H54 (cell line): ENCODE measurements at places on chromosomes 5 and 9.

GRCh38 chr9:87359264-87359663, 138.4 kb upstream of the DAPK1 start:
- no peak for DNase-seq

DNA sequence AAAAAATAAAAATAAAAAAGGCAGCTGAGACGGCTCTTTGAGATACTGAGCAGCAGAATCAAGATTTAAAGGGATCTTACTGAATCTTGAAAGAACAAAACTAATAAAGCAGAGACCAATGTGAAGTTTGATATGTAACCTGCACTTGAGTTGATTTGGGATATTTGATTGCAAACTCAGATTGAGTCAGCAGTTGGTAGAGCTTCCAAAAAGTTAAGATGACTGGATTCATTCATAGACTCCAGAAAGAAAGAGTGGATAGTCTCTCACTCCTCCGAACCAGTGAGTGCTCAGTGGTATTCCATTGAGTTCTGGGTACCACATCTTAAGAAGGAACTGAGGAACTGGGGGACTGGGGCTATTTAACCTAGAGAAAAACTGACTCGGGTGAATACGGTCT, 52.7 kb upstream of the TESK1 start:
- no peak for DNase-seq

DNA sequence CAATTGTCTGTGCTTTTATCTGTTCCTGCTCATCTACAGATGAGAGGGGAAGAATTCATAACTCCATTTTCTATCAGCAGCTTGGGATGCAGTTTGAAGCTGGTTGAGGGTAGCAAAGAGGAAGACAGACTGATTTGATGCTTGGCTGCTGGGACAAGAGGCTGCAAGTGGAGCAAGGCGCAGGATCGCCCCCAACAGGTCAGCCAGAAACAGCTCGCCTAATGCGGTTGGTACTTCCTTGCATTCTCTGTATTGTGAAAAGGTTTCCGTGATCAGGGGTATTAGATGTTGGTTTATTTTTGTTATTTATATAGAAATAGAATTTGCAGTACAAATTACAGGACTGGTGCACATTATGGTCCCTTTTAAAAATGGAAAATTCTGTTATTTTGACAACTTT, 40.6 kb downstream of the ZNF883 start:
- peak; percentile 15 for DNase-seq

- DNase-seq: no peak
Measured at GRCh38 chr9:113660196-113660595, 196.7 kb downstream of the RGS3 start.

DNA sequence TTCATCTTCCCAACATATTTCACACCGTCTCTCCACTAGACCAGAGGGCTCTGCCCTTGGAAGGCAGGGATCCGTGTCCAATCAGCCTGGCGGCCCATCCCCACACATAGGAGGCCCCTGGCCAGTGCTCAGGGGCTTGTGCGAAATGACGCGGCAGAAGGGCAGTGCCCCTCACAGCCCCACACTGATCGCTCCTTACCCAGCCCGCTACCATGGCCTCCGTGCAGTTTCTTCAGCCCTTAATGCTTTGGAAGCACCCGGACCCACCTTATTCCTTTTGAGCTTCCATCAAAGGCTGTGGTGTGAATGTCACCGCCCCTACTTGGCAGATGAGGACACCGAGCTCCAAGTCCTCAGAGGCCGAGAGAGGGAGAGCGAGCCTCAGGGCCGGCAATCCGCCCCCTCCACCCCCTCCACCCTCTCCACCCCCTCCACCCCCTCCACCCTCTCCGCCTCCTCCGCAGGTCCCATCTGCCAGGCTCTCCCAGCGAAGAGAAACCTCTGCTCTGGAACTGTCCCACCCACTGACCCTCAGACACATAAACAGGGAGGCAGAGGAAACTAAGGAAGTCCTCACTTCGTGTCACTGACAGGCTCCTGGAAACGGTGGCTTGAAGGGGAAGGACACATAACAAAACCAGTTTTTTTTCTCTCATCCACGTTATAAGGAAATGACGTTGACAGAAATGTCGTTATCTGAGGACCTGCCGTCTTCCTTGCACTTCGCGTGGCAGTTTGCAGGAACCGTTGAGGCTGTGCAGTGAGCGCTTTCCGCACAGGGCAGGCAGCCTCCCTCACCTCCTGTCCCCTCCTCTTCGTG, 13.9 kb downstream of the QSOX2 start:
- no peak for DNase-seq

DNA sequence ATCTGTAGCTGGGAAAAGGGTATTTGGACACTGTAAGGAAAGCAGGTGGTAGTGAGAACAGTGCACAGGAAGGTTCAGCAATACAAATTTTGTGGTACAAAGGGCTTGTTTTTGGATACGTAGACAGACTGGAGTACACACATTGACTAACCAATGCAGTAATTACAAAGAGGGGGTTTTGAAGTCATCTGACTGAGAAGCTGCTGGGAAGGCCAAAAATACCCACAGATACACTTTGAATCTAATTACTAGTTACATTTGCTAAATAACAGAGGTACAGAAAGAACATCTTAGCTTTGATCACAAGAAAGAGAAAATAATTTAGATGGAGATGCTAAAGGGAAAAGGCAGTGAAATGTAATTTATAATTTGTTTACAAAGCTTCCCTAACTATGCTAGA, 45.9 kb downstream of the PKD2L2 start:
- no peak for DNase-seq

DNA sequence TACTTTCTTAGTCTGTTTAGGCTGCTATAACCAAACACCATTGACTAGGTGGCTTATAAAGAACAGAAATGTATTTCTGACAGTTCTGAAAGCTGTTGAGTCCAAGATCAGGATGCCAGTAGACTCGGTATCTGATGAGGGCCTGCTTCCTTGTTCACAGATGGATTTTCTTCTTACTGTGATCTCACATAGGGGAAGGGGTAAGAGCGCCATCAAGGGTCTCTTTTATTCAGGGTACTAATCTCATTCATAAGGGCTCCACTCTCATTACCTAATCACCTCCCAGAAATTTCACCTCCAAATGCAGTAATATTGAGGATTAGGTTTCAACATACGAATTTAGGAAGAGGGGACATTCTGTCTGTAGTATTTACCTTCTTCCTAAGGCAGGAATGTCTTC, 384.0 kb upstream of the DMAC1 start:
- no peak for DNase-seq

DNA sequence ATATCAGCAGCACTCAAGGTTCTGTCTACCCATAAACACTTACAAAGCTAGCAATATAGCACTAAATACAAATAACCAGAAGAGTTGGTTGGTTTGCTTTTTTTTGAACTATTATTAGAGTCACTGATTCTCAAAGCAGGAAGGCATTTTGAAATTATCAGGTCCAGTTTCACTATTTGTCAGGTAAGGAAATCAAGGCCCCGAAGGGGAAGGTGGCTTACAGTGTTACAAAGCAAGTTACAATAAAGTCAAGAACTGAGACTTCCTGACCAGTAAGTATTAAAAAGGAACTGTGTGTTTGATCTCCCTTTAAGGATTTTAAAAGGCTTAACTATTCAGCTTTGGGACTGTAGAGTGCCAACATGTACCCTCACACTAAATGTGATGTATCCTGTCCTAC, 10.8 kb downstream of the C5orf15 start:
- no peak for DNase-seq

DNA sequence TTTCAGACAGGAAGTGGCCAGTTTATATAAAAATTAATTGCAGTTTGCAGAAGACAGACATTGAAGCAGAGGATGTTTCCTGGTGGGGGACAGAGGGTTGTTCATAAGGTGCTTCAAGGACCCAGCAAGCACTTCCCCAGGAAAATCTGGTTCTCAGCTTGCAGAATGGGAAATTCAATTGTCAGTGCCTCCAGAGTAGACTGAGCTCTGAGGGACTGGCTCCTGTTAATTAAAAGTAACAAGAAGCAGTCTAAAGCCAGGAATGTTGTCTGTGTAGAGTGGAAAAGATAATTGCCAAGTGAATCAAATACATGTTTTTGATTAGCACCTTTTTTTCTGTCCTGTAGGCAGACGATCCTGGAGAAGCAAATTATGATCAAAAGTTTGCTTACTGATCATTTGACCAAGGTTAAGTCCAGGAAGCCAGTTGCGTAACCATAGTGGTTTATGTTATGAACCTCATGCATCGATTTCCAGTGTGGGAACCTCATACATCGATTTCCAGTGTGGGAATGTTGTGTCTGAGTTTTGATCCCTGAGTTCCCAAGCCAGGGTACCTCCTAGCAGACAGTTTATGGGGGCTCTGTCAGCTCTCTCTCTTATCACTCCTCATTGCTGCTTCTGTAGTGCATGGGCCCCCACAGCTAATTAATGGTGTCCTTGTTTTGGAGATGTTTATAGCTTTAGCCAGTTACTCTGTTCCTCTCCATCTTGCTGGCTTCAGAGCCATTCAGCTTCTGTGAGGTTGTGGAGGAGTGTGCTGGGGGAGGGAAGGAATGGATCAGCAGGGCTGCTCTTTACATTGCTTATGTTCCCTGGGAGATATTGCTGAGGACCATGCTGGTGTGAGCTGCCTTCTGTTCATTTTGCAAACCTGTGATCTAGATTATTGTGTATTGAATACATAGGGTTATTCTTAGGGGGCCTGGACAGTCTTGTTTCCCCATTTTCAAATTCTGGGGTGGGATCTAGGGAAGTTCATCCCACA, 17.1 kb downstream of the MSANTD3 start:
- no peak for DNase-seq

DNA sequence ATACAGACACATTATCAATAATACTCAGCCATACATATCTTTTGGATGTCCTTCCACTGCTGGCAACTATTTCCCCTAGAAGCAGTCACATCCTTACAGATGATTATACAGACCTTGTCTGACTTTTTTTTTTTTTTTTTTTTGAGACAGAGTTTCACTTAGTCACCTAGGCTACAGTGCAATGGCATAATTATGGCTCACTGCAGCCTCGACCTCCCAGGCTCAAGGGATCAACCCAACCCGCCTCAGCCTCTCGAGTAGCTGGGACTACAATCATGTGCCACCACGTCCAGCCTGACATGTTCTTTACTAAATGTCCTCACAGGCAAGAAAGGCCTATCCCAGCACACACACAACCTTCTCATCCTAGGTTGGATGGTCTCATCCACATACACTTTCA, 24.0 kb downstream of the NR6A1 start:
- DNase-seq: no peak

DNA sequence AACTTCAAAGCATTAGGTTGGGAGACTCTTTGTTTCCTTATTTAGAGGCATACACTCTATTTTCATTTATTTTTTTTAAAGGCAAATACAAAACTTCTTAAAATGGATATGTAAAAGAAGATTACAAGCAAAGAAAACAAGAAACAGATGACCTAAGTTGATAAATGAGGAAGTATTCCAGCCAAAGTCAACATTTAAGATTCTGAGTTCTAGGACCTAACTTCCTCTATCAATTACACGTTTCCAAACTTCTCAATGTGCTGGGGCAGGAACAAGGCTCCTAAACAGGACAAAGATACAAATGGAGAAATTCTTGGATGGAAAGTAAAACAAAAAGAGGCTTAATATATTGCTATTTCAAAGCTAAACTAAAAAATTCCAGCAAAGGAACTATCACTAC, 89.5 kb downstream of the TLE1 start:
- DNase-seq: no peak

DNA sequence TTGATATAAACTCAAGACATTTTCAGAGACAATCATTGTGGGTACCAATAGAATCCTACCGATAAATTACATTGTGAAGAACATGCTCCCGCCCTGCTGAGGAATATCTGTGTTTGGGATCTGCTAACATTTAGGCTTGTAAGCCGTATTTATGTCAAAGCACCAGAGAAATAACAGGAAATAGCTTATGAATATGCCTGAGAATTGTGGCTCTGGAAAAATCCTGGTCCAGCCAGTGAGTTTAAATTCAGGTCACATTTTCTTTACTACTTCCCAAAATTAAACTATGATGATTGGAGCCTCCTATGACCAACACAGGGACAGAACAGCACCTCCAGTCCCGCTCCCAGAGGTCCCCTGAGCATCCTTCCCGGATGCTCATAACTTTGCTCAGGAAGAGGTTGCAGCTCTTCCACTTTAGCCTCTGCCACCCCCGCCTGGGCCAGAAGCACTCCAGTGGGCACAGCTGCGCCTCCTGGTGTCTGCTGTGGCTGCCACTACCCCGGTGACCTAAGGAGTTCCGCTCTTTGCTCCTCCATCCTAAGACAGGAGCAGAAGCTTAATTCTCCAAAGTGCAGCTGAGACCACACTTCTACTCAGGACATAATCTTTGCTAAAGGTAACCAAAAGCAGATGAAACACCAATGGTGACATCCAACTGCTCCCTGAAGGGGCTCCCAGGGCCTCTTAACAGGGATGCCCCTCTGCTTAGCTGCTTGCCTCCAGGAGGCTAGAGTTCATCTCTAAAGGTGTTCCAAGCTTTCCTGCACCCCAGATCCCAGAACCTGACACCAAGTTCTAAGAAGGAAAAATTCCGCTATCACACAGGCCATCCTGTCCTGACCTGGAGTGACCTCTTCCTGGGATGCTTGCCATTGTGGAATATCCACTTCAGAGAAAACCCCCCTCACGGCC, 58.8 kb downstream of the SLC1A1 start:
- DNase-seq: no peak

GRCh38 chr5:172499287-172499686, 45.0 kb upstream of the SH3PXD2B start:
- DNase-seq: no peak

DNA sequence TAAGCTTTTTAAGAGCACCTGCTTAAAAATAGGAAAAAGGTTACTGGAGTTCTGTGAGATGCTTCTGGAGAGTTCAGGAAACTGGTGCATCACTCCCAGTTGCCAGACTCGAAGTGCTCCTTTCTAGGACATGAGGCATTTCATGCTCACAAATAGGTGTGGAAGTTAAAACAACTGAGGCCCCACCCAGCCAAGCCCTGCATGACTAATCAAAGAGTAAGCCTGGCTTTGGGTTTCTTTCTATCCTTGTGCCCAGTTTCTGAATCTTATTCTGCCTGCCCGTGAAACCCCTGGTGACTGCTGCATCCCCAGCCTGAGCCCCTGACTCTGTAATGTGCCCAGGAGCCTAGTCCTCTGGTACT, 7.7 kb downstream of the SPINK9 start:
- no peak for DNase-seq

DNA sequence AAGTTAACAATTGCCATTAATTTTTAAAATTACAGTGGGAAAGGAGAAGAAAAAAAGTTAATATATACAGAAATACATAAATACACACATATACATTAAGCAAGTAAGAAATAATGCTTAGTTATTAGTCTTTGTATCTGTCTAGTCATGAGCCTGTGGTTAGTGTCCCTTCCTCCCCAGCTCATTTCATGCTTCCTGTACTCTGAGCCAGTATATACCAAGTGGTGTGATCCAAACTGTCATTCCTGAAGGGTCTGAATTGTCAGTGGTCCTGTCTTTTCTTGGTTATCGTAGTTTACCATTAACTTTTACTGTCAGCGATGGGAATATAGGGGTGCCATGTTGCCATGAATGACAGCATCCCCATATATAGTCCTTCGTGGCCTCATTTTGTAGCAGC, 24.2 kb upstream of the STOM start:
- DNase-seq: no peak

DNA sequence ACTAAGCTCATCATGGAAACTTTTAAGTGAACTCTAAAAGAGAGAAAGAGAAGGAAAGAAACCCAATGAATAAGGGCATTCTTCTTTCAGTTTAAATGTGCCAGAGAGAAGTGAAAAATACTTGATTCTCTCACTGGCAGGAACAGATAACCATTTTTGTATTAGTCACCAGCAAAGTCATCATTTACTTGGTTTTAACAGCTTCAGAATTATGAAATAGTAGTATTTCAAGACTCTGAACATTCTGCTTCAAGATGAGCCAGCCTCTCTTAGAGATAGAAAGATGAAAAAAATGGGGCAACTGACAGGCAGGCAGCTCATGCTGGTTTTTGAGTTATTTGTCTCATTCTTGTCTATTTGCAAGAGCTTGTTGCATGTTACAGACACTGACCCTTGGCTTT, 103.5 kb downstream of the GCNT1 start:
- DNase-seq: no peak

GRCh38 chr9:88660611-88661010, 125.6 kb downstream of the NXNL2 start:
- DNase-seq: peak; percentile 41
